NCI-H1436 treated with DMSO at 0.1 percent for 48 hours (cell line): ENCODE measurements at places on chromosomes 1 and 21.

- DNase-seq = no peak
Measured at GRCh38 chr1:186519982-186520381, 59.1 kb upstream of the PDC start.

- DNase-seq = no peak
Measured at GRCh38 chr1:20715406-20715805, 2.4 kb downstream of the KIF17 start.

GRCh38 chr1:235079443-235080296, 49.0 kb downstream of the TOMM20 start:
- peak; percentile 33 for DNase-seq

DNA sequence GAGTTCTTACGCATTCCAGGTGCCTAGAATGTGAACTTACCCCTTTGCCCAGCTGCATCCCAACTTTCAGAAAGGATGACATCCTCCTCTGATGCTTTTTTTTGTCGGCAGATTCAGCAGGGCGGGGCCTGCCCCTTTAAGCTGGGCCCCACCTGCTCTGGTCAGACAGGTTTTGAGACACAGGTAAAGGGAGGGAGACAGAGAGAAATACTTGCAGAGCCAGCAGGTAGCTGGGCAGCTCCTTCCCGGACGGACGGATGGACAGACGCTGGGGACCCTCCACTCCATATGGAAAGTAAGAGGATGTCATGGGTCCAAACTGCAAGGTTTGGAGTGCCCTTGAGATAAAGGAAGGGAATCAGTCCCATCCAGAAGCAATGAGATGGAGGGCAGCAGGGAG, at the start of gene TMEM79:
TMEM79 (plus strand) TSS at position 214 of the 400 bp plus-strand sequence. CDS start 902 bp downstream, outside the sequence.
- DNase-seq = no peak

- no peak for DNase-seq
Measured at GRCh38 chr1:87072904-87073303, 158.5 kb downstream of the HS2ST1 start.

DNA sequence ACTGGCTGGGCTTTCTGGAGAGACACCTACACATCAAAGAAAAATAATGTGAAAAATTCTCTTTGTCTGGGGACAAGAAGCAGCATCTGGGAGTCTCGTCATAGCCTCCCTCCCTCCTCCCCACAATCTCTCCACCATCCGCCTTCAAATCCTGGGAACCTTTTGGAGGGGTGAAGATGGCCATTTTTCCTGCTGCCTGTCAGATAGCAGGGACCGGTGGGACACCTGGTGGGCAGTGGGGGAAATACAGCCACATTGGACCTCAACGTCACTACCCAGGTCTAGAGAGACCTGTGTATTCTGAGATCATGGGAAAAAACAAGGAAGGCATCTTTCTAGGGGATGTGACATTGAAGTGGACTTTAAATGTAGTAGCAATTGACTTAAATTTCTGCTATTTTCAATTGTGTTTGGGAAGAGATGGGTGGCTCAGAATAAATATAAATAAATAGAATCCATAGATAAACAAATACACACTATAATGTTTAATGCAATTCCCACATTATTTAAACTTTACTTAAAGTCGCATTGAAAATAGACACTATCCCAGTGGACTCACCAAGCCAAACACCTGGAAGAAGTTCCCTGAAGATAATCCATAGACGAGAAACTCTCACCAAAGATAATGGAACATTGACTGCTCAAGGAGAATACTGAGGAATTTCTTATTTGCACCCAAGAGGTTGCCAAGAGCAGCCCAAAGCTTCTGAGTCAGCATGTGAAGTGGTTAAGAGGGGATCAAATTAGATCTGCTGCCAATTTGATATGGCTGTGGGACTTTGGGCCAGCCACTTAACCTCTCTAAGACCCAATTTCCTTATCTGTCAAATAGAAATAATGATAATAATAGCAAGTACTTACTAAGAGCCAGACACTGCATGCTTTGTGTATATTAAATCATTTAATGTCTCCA, 147.6 kb upstream of the CAMK1G start:
- DNase-seq = peak; percentile 45

DNA sequence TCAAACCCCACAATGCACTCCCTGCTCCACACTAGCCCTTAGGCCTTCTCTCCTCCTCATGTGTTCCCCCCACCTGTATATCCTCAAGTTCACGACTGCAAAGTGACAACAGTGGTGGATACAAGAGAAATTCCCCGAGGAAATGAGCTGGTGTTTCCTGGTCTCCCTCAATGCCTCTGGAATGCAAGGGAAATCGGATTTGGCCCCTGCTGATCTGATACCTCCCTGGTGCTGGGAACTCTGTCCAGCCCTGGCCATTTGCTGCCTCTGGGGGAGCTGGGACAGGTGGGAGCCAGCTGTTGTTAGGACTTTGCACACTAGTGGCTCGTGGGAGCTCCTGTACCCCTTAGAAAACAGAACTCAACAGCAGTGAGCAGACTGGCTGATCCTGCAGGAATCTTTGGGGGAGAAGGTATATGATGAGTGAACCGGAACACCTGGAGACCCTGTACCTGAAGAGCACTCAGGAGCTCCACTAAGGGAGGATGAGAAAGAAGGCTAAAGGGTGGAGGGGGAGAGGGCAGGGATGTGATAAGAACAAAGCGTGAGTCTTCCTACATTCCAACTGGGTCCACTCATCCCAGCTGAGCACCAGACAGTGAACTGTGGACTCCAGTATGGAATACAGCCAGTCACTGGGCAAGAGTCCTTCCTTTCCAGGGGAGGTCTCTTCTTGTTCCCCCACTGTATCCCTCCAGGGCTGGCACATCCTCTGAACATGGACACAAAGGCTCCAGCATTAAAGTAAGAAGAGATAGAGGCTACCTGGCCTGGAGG, 69.3 kb downstream of the PLXNA2 start:
- DNase-seq = no peak

GRCh38 chr1:227560393-227561173, 2.8 kb upstream of the ZNF678 start:
- DNase-seq = no peak

DNA sequence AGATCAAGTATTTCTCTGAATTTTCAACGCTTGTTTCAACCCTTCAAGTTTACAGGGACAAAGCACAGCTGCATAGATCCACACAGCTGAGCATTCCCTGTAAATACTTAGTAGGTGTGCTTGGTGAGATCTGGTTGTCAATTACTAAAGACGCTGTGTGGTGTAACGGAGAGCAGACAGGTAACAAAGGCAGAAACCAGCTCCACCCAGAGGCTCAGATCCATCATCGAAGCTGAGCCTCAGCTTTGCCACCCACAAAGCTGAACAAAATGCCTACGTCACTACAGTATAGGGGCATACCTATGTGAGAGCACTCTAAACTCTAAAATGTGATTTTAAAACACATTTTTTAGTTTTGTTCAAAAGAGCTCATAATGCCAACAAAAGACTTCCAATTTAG, 38.7 kb downstream of the PACC1 start:
- DNase-seq = no peak

- no peak for DNase-seq
Measured at GRCh38 chr1:58788259-58788658, 4.4 kb upstream of the JUN start.

DNA sequence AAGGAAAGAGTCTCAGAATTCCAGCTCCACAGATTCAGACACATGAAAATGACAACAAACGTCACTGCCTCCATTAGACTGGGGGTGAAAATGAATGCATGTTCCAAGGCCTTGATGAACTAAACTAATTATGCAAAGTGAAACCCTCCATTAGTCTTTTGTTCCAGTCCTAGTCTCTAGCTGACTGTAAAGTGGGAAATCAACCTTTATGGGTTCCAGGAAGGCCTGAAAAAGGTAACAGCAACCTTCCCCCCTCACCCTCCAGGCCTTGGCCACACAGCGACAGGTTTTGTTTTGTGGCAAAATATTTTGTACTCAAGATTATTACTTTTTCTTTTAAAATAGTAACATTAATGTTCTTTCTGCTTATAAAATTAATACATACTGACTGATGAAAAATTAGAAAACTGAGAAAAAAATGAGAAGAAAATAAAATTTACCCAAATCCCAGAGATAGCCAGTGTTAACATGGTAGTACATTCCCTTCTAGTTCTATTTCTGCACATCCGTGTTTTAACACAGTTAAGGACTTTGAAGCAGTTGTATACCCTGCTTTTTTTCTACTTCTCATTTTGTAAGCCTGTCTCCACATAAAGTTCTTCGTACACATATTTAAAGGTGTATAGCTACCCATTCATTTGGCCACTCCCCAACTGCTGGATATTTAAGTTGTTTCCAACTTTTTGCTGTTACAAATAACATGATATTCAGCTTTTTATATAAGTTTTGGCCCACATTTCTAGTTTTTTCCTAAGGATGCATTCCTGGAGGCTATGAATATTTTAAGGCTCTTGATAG, 60.9 kb downstream of the CD2 start:
- DNase-seq = no peak

DNA sequence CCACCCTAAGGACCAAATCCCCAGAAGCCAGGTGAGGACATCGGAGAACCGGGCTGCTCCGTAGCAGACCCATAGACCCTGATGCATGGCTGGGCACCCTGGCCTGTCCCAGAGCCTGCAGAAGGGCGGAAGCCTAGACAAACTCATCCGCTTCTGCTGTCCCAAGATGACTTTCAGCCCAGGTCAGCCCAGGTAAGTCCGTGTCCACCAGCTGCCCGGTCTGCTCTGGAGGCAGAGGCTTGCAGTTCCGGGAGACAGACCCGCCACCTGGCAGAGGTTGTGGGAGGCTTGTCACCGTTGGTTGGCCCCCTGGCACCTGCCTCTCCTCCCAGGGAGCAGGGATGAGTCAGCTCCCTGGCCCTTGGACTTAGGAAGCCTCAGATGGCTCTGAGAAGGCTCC, 22.8 kb upstream of the POFUT2 start:
- DNase-seq = no peak

GRCh38 chr1:182430263-182431068, 19.5 kb upstream of the RGSL1 start:
- DNase-seq = no peak

DNA sequence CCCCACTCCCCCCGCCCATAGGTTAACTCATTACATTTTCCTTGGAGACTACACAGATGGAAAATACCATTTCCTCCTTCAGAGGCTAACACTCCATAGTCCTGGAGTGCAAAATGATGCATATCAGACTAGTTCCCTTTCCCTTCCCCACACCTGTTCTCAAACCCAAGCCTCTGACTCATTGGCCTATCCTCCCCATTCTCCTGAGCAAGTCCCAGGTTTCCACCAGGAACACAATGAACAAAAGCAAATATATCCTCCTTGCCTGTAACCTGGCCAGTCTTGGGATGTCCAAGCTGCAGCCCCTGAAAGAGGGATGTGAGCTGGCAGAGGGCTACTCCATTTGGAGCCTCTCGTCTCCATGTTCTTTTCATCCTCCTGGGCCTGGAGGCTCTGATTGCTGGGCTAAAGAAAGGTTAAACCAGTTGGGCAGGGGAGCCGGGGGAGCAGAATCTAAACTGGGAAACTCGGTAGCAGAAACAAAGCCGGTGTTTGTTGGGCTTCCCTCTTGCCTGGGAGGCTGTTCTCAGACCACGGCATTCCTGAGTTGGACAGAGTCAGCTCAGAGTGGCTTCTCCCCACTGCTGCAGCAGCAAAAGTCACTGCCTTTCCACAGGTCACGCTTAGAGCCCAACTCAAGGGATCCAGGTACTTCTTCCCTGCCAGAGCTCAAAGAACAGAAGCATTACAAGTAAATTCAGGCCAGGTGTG, 13.9 kb downstream of the SSR2 start:
- no peak for DNase-seq

DNA sequence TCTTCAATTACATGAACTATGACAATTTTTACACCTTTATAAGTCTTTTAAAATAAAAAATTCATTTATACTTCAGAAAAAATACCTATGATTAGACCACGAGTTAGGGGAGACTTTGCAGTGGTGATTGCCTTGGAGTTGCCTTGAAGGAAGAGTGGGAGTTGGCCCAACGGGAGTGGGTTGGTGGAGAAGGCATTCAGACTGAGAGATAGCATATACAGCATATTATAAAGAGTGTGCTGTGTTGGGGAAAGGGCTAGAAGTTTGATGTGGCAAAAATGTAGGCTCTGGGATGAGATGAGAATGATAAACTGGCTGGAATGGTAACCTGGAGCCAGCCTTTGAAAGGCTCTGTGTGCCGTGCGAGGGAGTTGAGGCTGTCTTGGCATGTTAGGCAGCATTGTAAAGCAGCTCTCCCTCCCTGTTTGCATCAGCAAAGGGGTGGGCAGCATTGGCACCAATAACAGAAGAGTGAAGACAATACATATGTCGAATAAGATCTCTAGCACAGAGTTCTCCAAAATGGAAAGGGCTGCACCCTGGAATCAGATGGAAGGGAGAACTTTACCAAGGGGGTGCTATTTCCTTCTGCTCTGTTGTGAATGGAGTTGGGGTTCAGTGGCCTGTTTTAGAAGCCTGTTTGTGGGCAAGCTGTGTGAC, 24.4 kb downstream of the MPZL1 start:
- no peak for DNase-seq

GRCh38 chr1:237858992-237859391, 31.7 kb downstream of the ZP4 start:
- no peak for DNase-seq

DNA sequence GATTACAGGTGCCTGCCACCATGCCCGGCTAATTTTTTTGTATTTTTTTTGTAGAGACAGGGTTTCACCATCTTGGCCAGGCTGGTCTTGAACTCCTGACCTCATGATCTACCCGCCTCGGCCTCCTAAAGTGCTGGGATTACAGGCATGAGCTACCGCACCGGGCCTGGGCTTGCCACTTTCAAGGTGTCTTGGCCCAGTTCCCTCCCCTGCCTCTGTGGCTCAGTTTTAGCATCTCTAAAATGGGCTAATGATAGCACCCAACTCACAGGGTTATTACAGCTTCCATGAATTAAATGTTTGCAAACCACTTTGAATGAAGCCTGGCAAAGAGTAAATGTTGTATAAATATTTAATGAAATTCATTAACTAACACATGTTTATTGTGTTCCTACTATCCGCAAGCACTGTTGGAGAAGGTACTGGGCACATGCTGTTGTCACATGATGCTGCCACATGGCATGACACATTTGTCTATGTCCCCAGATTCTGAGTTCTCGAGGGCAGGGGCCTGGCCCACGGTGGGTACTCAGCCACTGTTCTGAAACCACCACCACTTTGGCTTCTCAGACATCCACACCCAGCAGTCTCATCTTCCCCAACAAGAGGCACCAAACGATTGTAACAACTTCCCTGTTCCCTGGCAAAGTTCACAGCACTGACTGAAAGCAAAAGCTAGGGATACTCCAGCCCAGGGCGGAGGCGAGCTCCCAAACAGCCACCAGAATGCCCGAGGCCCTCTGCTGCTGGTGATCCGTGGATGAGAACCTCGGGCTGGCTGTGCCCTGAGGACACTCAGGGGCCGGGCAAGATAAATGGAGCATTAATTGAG, 9.7 kb downstream of the IFFO2 start:
- no peak for DNase-seq

DNA sequence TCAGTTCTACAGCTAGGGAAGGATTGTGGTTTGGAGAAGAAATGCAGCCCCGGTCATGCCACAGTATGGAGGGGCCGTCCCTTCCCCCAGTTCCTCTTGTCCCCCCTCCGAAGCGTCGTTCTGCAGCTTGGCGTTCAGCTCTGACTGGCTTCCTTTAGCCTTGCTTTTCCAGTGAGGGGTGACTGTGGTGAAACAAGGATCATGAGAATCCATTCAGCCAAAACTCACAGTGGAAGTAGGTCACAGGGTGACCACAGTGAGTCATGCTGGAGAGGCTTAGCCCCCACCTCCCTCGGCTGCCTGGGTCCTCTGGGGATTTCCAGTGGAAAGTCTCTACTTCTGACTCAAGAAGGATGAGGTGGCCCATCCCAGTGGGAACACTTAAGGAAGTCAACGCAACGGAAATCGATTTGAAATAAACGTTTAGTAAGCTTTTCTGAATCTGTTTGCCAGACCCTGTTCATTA, 37.3 kb upstream of the COL6A2 start:
- DNase-seq = no peak
